Activated CD4-positive, alpha-beta memory T cell treated with anti-CD3 and anti-CD28 coated beads, Interleukin-2, amount 10 ng/mL, durations not matched to agents 7 days and 5 days (primary cell): ENCODE measurements at places on chromosomes 3 and 15. TPM values are rescaled to one million over a fixed set of nuclear protein-coding genes. Genes with fewer than 3 reads are reported as not detected.
A peak's percentile ranks its signal among the peaks of the same experiment; 100 is the strongest.

DNA sequence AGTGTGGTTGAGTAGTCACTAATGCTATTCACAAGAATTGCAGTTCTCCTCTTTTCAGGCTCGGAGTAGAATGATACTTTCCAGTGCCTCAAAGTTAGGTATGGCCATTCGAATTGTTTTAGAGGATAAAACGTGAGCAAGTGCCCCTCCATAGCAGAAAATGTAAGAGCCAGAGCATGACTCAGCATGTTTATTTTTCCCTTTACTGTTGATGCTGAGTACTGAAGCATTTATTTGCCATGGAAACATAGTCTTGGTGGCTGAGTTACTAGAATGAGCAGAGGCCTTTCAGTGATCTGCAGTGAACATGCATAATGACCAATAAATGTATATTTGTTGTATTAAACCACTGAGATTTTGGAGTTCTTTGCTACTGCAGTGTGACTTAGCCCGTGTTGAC, 540.6 kb downstream of the NLGN1 start:
- H3K36me3 ChIP-seq = no peaks in the 10 kb centered on the region
- no peaks in the 10 kb centered on the region for H3K4me1 ChIP-seq
- H3K4me3 ChIP-seq = no peak overlapping the region
- no peak for DNase-seq
- no peaks in the 10 kb centered on the region for H3K27me3 ChIP-seq

- H3K27me3 ChIP-seq = no peaks in the 10 kb centered on the region
- peaks cover 1% of the 10 kb centered on the region for H3K4me1 ChIP-seq
- DNase-seq = no peak
- no peaks in the 10 kb centered on the region for H3K36me3 ChIP-seq
- H3K4me3 ChIP-seq = no peak overlapping the region
Observed at GRCh38 chr3:31027191-31027761, 132.8 kb upstream of the GADL1 start.

DNA sequence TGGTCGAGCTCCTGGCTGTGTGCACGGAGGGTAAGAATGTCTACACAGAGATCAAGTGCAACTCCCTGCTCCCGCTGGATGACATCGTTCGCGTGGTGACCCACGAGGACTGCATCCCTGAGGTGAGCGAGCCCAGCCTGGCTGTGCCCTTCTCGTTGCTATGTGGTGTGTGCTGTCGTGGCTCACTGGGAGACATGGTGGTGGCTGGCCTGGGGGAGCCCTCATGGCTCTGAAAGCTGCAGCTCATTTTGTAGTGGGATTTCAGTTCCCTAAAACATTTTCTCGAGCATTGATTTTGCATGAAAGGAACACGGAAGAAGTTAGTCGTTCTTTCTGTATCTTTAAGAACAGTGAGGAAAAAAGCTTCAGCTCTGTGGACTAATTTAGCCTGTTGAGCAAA, 200.5 kb downstream of the ITPR1 start:
- H3K27ac ChIP-seq = no peak overlapping the region
- H3K36me3 ChIP-seq = peaks cover 47% of the 10 kb centered on the region
- H3K4me1 ChIP-seq = no peaks in the 10 kb centered on the region
- H3K27me3 ChIP-seq = no peaks in the 10 kb centered on the region
- DNase-seq = no peak

DNA sequence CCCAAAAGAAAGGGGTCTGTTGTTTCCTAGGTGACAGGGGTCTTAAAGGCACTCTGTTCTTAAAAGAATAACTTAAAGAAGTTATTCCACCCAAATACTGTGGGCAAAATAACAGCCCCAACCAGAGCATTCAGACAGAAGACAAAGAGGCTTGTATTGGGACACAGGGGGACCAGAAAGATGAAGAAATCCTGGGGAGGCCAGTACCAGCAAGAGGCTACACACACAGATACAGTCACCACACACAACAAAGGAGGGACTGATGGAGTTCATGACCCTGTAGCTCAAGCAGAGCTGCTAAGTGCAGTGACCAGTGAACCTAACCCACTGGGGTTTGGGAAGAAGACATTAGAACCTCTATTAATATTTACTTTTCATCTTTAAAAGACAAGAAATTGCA, 59.0 kb downstream of the MTHFS start:
- DNase-seq = no peak
- H3K4me3 ChIP-seq = no peak overlapping the region
- no peaks in the 10 kb centered on the region for H3K4me1 ChIP-seq
- peaks cover 28% of the 10 kb centered on the region for H3K36me3 ChIP-seq

DNA sequence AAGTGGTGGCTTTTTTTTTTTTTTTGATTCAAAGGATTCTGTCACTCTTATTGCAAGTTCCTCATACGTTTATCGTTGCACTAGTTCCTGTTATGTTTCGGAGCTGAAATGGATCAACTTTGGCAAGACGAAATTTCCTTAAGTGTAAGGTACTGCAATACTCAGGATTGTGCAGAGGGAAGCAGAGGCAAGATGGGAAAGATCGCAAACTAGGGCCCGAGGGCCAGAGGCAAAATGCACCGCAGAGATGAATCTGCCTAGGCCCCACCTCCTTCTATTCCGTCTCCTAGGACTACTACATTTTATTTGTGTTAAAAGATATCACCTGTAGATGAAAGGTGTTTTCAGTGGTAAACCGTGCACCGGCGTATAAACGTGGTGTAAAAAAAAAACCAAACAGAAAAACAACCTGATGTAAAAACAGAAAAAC, 331 bp downstream of the RNU6-1 start:
- no peak for DNase-seq
- peak overlapping the region; percentile 90 for H3K27ac ChIP-seq

GRCh38 chr3:178117641-178118040, 418.6 kb upstream of the KCNMB2 start:
- no peak for DNase-seq
- no peaks in the 10 kb centered on the region for H3K4me1 ChIP-seq
- H3K27me3 ChIP-seq = no peaks in the 10 kb centered on the region
- no peak overlapping the region for H3K4me3 ChIP-seq
- no peaks in the 10 kb centered on the region for H3K36me3 ChIP-seq

- H3K4me1 ChIP-seq = peaks cover 36% of the 10 kb centered on the region
- peaks cover 25% of the 10 kb centered on the region for H3K36me3 ChIP-seq
- peak; percentile 24 for DNase-seq
- H3K27me3 ChIP-seq = no peaks in the 10 kb centered on the region
Observed at GRCh38 chr15:56919609-56920366, 1.3 kb downstream of the TCF12 start.

- H3K27me3 ChIP-seq = peaks cover 7% of the 10 kb centered on the region
- H3K4me3 ChIP-seq = no peak overlapping the region
- peaks cover 63% of the 10 kb centered on the region for H3K4me1 ChIP-seq
- H3K27ac ChIP-seq = peak overlapping the region; percentile 21
Observed at GRCh38 chr15:31488437-31489204, 162.0 kb downstream of the KLF13 start.

GRCh38 chr3:57972531-57973111, 35.6 kb upstream of the FLNB start:
- no peak overlapping the region for H3K4me3 ChIP-seq
- no peaks in the 10 kb centered on the region for H3K36me3 ChIP-seq
- no peak overlapping the region for H3K27ac ChIP-seq
- H3K27me3 ChIP-seq = no peaks in the 10 kb centered on the region
- peaks cover 10% of the 10 kb centered on the region for H3K4me1 ChIP-seq
- no peak for DNase-seq

DNA sequence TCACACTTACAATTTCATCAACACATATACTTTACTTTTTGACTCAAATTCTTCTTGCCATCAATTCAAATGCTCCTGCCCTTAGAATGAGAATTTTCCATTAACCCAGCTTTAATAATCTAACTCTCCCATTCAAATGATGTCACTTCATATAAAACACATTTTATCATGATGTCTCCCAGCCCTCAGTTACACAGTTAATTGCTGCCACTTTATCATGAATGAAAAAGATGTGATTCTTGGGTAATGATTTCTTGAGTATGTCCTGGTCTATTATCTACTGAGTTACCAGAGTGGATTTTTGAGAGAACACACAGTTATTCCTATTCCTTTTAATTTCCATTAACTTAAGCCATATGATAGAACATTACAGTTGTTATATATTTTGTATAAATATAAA, 7.6 kb downstream of the AGTR1 start:
- H3K4me1 ChIP-seq = no peaks in the 10 kb centered on the region
- no peaks in the 10 kb centered on the region for H3K27me3 ChIP-seq
- no peaks in the 10 kb centered on the region for H3K36me3 ChIP-seq
- no peak overlapping the region for H3K4me3 ChIP-seq
- DNase-seq = no peak

DNA sequence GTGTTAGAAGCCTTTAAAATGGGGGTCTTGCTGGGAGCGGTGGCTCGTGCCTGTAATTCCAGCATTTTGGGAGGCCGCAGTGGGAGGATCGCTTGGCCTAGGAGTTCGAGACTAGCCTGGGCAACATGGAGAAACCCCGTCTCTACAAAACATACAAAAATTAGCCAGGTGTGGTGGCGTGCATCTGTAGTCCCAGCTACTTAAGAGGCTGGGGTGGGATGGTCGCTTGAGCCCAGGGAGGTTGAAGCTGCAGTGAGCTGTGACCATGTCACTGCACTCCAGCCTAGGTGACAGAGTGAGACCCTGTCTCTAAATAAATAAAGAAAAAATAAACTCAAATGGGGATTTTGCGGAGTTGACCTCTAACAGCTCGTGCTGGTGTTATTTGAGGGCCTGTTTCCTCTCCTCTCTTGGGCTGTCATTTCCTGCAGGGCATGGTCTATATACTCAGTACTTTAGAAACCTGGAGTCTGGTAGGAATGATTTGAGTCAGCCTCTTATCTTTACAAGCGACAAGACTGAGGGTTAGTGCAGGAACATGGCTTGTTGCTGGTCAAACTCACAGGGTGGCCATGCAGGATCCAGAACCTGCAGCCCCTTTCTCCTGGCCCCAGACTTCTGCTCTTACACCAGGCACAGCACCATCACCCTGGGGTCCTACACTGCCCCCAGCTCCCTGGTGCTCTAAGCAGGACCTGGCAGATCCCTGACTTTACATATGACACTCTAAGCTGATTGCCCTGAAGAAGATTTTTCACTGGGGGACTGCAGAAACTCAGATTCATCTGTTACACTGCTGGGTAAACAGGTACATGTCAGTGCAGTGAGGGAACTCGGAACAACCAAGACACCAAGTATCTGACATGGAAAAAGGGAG, 15.1 kb downstream of the EHD4 start:
- no peak overlapping the region for H3K4me3 ChIP-seq
- DNase-seq = no peak
- H3K36me3 ChIP-seq = peaks cover 30% of the 10 kb centered on the region

- H3K4me1 ChIP-seq = no peaks in the 10 kb centered on the region
- no peak overlapping the region for H3K27ac ChIP-seq
- DNase-seq = no peak
- H3K36me3 ChIP-seq = no peaks in the 10 kb centered on the region
- H3K27me3 ChIP-seq = no peaks in the 10 kb centered on the region
Observed at GRCh38 chr15:87354661-87355410, 901.7 kb downstream of the NTRK3 start.

- peaks cover 31% of the 10 kb centered on the region for H3K36me3 ChIP-seq
- H3K27me3 ChIP-seq = no peaks in the 10 kb centered on the region
- no peak for DNase-seq
- H3K4me1 ChIP-seq = peaks cover 19% of the 10 kb centered on the region
- H3K4me3 ChIP-seq = no peak overlapping the region
- H3K27ac ChIP-seq = no peak overlapping the region
Observed at GRCh38 chr3:48963591-48963990, 26.4 kb upstream of the P4HTM start.

GRCh38 chr3:150254309-150254708, 153.8 kb upstream of the TSC22D2 start:
- H3K27ac ChIP-seq = no peak overlapping the region
- peaks cover 3% of the 10 kb centered on the region for H3K36me3 ChIP-seq
- no peak for DNase-seq
- H3K4me3 ChIP-seq = no peak overlapping the region

DNA sequence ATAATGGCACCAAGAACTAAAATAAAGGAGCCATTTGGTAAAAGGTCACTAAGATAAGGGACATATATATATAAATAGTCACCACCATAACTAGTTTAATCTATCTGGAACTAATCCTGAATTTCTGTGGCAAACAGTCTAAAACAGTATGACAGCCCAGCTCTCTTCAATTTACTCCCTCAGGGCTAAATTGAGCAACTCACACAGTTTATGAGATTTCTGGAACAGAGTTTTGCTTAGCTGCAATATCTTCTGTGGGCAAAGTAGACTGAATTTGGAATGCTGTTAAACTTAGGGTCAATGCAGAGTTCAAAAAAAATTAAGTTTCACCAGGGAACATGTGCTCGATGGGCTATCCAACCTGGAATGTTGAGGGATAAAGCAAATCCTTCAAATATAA, 70.1 kb upstream of the VEPH1 start:
- H3K27ac ChIP-seq = no peak overlapping the region
- H3K4me3 ChIP-seq = no peak overlapping the region
- DNase-seq = no peak
- H3K4me1 ChIP-seq = no peaks in the 10 kb centered on the region

DNA sequence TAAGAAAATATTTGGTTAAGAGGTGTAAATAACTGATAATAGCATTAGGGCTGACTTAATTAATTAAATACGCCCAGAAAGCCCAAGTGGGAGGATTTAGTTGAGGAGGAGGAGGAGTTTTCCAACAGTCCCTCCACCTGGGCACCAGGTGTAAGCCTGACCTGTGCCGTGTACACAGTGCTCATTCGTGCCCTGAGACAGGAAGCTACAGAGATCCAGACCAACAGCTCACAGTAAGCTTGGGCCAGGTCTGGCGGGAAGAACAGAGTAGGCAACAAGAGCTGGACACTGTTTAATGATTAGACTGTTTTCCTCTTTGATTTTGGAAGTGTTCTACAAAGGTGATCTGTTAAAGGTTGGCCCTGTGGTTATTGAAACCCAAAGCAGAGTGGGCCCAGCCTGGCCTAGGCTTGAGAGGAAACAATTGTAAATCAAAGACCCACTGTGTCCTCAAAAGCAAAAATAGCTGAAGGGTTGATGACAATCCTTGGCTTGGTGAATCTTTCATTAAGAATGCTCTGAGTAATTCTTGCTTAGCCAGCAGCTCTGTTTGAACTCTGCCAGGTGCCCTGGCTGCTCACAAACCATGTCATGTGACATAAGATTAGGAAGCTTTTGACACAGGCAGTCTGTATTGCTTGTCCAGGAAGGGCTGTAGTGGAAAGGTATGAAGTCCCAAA, 13.8 kb downstream of the SQOR start:
- H3K27me3 ChIP-seq = no peaks in the 10 kb centered on the region
- peaks cover 53% of the 10 kb centered on the region for H3K36me3 ChIP-seq
- DNase-seq = no peak
- peak overlapping the region; percentile 53 for H3K27ac ChIP-seq

- no peak for DNase-seq
- no peak overlapping the region for H3K4me3 ChIP-seq
- H3K27ac ChIP-seq = no peak overlapping the region
- H3K27me3 ChIP-seq = no peaks in the 10 kb centered on the region
- no peaks in the 10 kb centered on the region for H3K36me3 ChIP-seq
Observed at GRCh38 chr15:27037501-27037900, 66.5 kb downstream of the GABRG3 start.

- no peak overlapping the region for H3K4me3 ChIP-seq
- no peak overlapping the region for H3K27ac ChIP-seq
- peaks cover 2% of the 10 kb centered on the region for H3K27me3 ChIP-seq
- H3K36me3 ChIP-seq = no peaks in the 10 kb centered on the region
Observed at GRCh38 chr3:99508191-99508590, 130.2 kb upstream of the COL8A1 start.

CD276 gene
- total RNA-seq = 0.88 TPM

C2CD4A gene
- 0.23 TPM for total RNA-seq

ZNF385D gene
- not detected for total RNA-seq

SNX1 gene
- total RNA-seq = 129 TPM

WDR93 gene
- total RNA-seq = not detected

ZCWPW2 gene
- total RNA-seq = 0.48 TPM

ITIH1 gene
- not detected for total RNA-seq

KLHL40 gene
- total RNA-seq = not detected

RASL12 gene
- not detected for total RNA-seq

ADGRG7 gene
- not detected for total RNA-seq

CFAP100 gene
- not detected for total RNA-seq

SLC24A5 gene
- total RNA-seq = not detected

HIGD2B gene
- not detected for total RNA-seq
